NK-92 treated with Interleukin-12 subunit alpha and Interleukin-12 subunit beta, amount 100 ng/mL, for 24 hours (cell line): ENCODE measurements at places on chromosomes 12 and 14.

DNA sequence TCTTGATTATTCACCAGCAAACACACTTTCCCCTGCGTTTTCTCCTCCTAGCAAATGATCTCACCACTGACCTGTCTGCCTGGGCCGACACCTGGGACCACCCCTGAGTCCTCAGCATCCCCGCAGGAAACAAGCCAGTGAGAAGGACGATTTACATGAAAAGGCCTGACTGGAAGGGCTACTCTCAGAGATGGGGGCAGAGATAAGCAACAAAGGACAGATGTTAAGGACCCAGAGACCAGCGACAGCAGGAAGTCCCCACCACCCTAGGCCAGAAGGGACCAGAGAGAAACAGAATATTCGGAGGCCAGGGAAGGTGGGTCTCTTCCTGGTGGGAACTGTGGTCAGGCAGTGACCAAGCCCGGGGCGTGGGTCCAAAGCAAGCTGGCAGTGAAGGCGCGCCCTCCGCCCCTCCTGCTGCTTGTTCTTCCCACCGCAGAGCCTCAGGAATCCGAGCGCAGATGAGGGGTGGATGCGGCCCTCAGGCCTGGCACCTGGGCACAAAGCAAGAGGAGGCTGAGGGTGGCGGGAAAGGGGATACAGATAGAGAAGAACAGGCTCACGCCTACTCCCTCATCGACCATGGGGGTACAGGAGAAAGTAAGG is 55.8 kb downstream of the STX2 start:
- DNase-seq: no peak

GRCh38 chr12:90569685-90570084 is 385.3 kb downstream of the CCER1 start:
- DNase-seq: no peak

DNA sequence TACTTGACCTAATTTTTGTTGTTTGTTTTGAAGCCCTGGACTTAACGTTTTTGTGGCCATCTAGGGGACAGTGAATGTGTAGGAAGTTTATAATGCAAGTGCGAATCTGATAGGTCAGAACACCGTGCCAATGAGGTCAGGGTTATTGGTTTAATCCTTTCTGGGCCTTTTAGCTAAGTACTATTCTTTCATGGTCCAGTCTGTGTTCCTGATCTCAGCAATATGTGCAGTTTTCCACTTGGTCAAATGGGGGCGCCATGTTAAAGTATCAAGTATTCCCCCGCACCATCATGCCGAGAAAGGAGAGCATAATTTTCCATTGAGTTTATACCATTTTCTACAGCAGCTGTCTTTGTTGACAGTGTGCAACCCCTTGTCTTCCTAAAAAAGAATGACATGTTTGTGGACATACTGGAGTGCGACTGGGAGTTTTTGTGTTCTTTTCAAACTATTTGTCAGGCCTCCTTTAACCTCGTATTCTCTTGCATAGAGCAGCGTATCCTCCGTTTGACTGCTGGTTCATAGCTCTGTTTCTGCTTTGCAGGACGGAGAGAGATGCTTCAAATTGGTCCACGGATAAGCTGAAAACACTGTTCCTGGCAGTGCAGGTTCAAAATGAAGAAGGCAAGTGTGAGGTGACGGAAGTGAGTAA is 1.3 kb downstream of the AHSA1 start:
- DNase-seq: peak; percentile 44

GRCh38 chr12:42143452-42144157 is 1.1 kb downstream of the GXYLT1 start:
- no peak for DNase-seq

- no peak for DNase-seq
Observed at GRCh38 chr14:91220581-91221000, 23.9 kb downstream of the GPR68 start.

GRCh38 chr12:115574826-115575225 is 702.7 kb downstream of the MED13L start:
- DNase-seq: no peak

DNA sequence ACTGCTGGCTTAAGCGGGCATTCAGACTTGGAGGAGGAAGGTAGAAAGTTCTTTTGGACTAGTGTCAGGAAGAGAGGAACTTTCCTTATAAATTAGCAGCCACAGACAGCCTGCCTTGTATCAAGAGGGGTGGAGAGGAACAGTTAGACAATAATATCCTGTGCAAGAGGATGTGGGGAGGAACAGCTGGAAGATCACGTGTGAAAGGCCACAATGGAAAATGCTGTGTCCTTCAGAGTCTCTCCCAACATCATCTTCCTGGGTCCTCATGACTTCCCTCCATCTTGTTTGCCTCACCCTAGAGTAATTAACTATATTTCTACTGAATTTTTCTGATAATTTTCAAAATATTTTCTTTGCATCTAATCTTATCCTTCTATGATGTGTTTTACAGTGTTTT is 117.4 kb downstream of the MGAT4C start:
- no peak for DNase-seq

DNA sequence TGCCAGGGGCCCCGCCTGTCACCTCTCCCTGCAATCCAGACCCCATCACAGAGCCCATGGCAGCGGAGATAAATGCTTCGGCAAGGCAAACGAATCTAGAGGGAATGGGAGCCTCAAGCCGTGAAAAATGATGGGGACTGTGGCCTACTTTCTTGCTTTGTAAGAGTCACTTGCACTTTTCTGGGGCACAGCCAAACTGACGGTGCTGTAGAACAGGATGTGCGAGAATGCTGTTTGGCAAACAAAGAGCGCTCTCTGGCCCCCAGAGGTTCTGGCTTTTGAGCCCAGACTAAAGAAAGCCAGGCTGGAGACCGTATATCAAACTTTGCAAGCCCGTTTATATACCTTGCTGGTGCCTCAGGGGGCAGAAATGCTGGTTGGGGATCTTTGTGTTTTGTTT is 108.7 kb downstream of the CACNA1C start:
- DNase-seq: no peak

- no peak for DNase-seq
Observed at GRCh38 chr14:66998013-66998412, 191.2 kb upstream of the GARIN2 start.

GRCh38 chr14:77616133-77616453 is 344 bp downstream of the SPTLC2 start:
- DNase-seq: no peak
